Natural killer cell treated with Interleukin-12 subunit alpha and Interleukin-12 subunit beta and Interleukin-15 and Interleukin-18, amount 100 ng/mL, for 72 hours (primary cell): ENCODE measurements at places on chromosomes 7 and 10. TPM values are rescaled to one million over a fixed set of nuclear protein-coding genes. Genes with fewer than 3 reads are reported as not detected.
A peak's percentile ranks its signal among the peaks of the same experiment; 100 is the strongest.

Gene FAM13C
- not detected for total RNA-seq

Gene SPDYE11
- total RNA-seq, result not detected

Gene TLX1
- total RNA-seq, result not detected

Gene CDHR3
- total RNA-seq, result not detected

Gene SEC24C
- 172 TPM for total RNA-seq

Gene TMEM178B
- 9.0 TPM for total RNA-seq

Gene DDC
- not detected for total RNA-seq

DNA sequence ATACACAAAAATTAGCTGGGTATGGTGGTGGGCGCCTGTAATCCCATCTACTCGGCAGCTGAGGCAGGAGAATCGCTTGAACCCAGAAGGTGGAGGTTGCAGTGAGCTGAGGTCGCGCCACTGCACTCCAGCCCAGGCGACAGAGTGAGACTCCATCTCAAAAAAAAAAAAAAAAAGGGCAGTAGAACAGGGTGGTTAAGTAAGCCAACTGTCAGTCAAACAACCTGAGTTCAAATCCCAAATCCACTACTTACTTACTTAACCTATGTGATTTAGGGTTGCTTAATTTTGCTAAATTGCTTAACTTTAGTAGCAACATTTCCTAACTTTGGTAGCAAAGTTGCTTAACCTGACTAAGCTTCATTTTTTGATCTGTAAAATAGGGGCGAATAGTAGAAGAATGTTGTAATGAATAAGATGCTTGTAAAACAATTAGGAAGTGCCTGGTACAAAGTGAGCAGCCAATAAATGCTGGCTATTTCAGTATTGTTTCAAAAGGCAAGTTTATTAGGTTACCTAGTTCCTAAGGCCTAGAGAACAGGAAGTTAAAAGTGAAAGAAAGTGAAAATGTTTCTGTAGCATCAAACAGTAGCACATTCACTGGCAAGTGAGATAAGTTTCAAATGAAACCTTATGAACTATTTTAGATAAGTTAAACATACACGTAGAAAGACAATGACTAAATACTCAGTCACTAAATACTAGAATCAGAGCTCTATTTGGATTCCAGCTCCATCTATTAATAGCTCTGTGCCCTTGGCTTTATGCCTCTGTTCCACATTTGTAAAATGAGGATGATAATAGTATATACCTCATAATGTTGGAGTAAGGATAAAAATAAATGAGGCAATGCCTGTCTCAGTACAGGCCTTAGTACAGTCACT, 64.3 kb downstream of the HOXA1 start:
- DNase-seq, result no peak

DNA sequence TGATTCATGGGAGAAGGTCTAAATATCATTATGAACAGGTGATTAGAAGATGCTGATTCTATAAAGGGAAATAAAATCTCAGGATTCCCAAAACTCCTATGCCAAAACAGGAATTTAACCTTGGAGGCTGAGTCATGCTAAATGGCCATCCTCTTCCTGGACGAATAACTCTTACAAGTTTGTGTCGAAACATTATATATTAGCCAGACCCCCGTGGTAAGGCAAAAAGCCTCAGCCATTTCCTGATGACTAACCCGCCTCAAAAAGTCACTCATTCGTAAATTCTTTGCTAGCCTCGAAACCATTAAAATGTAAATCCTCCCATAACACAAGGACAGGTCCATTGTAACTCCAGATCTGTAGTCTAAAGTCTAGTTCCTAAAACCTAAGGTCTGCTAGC, 32.0 kb downstream of the CUL2 start:
- DNase-seq, result no peak

GRCh38 chr10:17354781-17355180, 99.6 kb downstream of the ST8SIA6 start:
- DNase-seq, result no peak

GRCh38 chr7:29043576-29043975, 85.4 kb upstream of the TRIL start:
- DNase-seq, result no peak

GRCh38 chr10:31708046-31708445, 220.6 kb downstream of the ARHGAP12 start:
- no peak for DNase-seq

DNA sequence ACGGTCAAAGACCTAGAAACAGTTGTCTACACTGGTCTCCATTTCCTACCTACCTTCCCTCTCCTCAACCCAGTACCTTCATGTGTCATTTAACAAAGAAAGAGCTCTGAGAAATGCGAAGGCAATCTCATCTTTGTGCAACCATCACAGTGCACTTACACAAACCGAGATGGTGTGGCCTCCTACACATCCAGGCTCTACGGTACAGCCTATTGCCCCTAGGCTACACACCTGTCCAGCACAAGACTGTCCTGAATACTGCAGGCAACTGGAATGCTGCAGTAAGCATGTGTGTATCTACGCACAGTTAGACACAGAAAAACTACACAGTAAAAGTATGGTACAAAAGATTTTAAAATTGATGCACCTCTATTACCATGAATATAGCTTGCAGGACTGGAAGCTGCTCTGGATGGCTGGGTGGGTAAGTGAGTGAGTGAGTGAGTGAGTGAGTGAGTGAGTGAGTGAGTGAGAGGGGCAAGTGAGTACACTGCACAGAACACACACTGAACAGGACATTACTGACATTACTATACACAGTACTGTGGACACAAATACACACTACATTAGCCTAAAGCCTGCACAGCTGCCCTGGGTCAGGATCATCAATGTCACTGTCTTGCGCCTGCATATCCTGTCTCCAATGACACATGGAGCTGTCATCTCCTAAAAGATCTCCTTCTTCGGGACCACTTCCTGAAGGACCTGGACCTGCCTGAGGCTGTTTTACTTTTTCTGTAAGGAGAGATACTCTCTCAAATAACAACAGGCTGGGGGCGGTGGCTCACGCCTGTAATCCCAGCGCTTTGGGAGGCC, 18.5 kb downstream of the ITGB1 start:
- no peak for DNase-seq

DNA sequence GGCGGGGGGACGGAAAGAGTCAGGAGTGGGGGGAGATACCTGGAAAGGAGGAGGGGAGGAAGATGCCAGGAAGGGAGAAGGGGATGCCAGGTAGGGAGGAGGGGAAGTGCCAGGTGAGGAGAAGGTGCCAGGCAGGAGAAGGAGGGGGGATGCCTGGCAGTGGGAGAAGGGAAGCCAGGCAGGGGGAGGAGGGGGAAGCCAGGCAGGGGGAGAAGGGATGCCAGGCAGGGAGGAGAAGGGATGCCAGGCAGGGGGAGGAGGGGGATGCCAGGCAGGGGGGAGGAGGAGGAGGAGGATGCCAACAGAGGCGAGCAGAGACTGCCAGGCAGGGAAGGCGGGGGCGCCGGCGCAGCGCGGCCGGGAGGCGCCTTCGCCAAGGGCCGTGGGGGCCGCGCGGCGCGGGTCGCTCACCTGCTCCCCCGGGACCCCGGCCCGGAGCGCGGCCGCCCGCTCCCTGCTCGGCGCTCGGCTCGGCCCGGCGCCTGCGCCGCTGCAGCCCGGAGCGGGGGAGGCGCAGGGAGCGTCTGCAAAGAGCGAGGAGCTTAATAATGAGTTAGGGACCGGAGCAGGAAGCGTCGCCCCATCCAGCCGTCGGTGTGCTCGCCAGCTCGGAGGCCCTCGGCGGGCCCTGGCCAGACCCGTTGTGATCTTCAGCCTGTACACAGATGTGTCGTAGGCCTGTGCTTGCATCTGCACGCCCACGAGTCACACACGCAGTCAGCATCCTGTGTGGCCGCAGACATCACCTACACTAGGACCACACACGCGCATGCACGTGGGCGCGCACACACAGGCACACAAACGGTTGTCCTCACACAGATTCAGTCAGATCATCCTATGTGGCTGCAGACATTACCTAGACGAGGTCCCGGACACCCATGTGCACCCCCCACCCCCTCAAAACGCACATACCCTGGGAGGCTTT, 28.4 kb upstream of the SMARCD3 start:
- DNase-seq, result no peak

DNA sequence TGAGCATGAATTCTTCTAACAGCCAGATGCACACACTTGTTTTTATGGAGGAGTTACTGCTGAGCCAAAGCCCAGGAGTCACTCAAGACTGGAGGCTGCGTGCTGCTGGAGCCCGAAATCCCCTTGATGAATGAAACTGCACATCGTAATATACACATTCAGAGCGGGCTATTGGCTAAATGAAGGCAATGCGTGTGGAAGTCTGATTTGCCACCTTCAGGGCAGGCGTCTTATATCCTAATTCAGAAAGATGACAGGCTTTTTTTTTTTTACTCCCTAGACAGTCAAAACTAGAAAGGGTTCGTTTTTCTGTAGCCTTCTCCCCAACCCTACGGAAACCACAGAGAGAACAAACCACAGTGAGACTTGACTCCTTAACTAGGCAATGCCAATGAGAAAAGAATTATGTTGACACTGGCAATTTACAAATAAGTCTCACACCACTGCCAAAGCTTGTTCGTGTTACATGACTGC, 227.2 kb upstream of the KLF14 start:
- peak; percentile 91 for DNase-seq

- no peak for DNase-seq
Observed at GRCh38 chr7:45402480-45403218, 171.5 kb upstream of the ADCY1 start.

DNA sequence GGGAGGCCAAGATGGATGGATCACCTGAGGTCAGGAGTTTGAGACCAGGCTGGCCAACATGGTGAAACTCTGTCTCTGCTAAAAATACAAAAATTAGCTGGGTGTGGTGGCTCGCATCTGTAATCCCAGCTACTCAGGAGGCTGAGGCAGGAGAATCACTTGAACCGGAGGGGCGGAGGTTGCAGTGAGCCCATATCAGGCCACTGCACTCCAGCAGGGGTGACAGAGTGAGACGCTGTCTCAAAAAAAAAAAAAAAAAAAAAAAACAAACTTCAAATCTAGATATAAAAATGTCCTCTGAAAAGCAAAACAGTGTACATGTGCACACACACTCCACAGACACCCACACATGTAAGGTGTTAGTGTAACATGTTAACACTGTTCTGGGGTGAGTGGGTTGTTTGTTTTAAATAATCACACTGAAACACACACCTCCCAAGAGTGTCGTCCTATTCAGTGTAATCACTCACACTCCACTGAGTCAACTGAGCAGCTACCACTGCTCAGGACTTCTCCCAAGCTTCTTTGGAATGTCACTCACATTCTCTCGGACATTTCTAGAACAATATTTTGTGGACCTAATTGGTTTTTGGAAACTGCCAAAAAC, 12.8 kb upstream of the RGS10 start:
- DNase-seq, result no peak

DNA sequence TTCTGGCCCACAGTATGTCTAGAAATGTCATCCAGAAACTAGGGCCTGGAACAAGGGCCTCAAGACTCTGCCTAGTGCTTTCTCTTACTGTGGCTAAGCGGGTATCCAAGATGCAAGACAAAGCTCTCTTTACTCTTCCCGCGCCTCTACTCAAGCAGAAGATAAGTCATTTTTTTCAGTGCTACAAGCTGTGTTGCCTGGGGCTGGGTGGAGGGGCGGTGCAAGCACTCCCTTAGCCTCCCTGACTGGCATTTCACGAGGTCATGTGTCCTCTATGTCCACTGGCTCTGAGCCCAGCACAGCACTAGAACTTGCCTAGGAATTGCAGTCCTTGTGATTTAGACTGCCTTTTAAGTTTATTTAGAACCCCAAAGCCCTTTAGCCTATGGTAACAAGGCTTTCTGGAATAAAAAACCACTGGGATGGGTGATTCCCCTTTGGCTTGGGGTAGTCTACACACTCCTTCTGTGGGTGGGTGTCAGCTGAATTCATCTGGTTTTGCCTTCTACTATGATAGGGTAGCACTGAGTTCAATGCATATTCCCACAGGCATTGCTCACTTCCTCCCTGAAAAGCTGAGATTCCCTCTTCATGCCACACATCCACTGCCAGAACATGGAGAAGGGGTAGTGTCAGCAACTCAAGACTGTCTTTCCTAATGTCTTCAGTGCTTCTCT, 371.8 kb upstream of the KCND2 start:
- DNase-seq, result no peak

- DNase-seq, result no peak
Observed at GRCh38 chr10:86367152-86367951, 757 bp upstream of the GRID1 start.

DNA sequence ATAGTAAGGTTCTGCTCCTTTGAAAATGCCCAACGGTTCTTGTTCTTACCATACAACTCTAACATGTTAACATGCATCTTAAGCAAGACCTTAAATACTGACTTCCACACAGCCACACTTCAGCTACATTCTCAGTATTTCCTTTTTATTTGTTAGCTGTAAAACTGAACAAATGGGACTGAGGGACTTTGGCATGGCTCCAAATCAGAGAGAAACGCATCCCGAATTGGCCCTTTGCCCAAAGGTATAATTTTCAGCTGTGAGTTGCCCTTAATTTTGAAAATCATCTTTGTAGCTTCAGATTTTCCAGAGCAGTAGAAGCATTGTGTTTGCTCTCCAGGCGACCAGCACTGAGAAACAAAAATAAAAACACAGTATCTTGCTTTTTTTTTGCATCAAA, 56.4 kb downstream of the NEUROD6 start:
- no peak for DNase-seq

- no peak for DNase-seq
Observed at GRCh38 chr10:78736926-78737630, 331.7 kb upstream of the ZMIZ1 start.

- no peak for DNase-seq
Observed at GRCh38 chr10:42637648-42638054, 719 bp downstream of the ZNF33B start.

DNA sequence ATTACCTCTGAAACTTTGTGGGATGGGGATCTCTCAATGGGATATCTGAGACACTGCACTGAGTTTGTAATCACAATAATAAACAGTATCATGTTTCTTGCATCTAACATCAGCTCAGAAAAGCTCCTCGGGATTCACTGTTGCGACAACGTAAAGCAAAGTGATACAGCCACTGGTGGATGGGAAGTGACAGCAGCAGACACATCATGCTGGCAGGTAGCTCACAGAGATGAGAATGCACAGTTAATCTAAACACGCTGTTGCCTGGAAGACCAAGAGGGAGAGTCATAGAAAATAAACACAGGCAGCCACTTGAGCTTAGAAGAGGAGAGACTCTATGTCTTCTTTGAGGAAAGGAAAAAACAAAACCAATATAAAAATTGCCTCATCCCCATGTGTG, 513.8 kb downstream of the MAGI2 start:
- no peak for DNase-seq

GRCh38 chr7:68604541-68604940, 993.7 kb upstream of the AUTS2 start:
- DNase-seq, result no peak

DNA sequence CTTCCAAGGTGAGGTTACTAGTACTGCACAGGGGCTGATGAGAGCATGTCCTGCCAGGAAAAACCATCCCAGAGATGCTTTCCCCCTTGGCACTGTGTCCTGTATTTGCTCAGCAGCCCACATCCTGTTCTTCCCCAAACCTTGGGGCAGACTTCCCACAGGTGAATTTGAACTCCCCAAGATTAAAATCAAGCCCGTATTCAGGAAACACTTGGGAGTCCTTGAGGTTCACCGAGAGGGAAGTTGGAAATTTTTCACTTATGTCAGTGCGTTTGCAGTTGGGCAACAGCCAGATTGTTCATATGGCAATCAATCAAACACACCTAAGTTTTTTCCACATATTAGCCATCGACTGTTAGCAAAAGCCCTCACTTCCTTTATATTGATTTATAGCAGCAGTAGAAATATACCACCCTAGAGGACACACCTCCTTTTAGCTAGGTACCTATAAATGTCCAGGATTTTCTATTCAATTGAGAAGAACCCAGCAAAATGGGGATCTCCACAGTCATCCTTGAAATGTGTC, at the start of gene DMBT1:
Gene DMBT1 (plus strand): TSS at position 476 of the 526 bp plus-strand sequence. CDS start 17 bp downstream, at position 493.
- DNase-seq, result no peak

- DNase-seq, result no peak
Observed at GRCh38 chr10:91557651-91558111, 75.2 kb downstream of the PPP1R3C start.
